Mesothelial cell of epicardium (in vitro differentiated cells): ENCODE measurements at places on chromosomes 4 and X. TPM values are rescaled to one million over a fixed set of nuclear protein-coding genes. Genes with fewer than 3 reads are reported as not detected.

GATA1 gene
- not detected in 3 replicates for total RNA-seq

SHOX gene
- not detected in 3 replicates for total RNA-seq

- H3K36me3 ChIP-seq, result no peaks in the 10 kb centered on the region
- DNase-seq, result no peak
- H3K4me3 ChIP-seq, result no peak within 1 kb of the TSS
Measured at GRCh38 chrX:28586981-28587551, at the start of gene IL1RAPL1. Gene IL1RAPL1, plus strand, starts transcription at chrX:28587446.

GRCh38 chr4:138317175-138317748 lies 75.1 kb upstream of the SLC7A11 start:
- no peak for DNase-seq
- H3K4me3 ChIP-seq, result no peak overlapping the region
- H3K27me3 ChIP-seq, result no peaks in the 10 kb centered on the region
- H3K27ac ChIP-seq, result no peak overlapping the region
- H3K4me1 ChIP-seq, result no peaks in the 10 kb centered on the region

GRCh38 chr4:85459736-85460135 lies 15.2 kb upstream of the ARHGAP24 start:
- H3K4me3 ChIP-seq, result no peak overlapping the region
- no peaks in the 10 kb centered on the region for H3K4me1 ChIP-seq
- no peak overlapping the region for H3K27ac ChIP-seq
- H3K36me3 ChIP-seq, result no peaks in the 10 kb centered on the region
- no peak for DNase-seq
- H3K27me3 ChIP-seq, result no peaks in the 10 kb centered on the region
